ENCODE measurements at places on chromosomes 16 and 17.

DNA sequence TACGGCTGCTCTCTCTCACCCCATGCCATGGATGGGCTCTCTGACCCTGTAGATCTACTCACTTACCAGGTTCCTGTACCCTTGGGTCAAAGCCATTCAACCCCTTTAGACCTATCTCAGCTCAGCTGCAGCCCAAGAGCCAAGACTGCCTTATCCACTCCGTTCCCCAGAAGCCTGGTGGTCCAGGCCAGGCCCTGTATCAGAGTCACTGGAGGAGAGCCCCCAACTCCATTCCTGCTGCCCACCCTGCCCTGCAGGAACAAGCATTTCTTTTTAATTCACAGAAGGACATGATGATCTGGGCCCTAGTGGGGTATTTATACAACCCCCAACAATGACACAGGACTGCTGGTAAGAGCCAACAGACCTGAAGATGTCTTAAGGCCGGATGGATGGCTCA lies 76.8 kb downstream of the AIPL1 start:
- DNase-seq = no peak

- no peak for DNase-seq
These were observed 159.1 kb downstream of the HS3ST3B1 start for GRCh38 chr17:14459955-14460354.

- DNase-seq = no peak
These were observed 5.9 kb downstream of the CA5A start for GRCh38 chr16:87930456-87930855.

DNA sequence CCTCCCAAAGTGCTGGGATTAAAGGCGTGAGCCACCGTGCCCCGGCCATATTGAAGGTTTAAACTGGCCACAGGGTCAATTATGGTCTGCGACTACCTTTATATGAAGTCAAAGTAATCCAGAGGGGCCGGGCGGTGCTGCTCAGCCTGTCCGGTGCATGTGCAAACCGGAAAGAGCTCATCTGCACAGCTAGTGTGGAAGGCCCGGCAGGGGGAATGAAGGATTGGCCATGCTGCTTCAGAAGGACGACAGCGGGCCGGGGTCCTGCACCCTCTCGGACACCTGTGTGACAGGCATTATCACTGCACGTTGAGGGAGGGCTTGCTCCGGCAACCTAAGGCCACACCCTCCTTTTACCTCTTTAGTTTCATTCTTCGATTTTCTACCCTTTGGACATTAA lies 23.6 kb downstream of the TMEM204 start:
- no peak for DNase-seq

DNA sequence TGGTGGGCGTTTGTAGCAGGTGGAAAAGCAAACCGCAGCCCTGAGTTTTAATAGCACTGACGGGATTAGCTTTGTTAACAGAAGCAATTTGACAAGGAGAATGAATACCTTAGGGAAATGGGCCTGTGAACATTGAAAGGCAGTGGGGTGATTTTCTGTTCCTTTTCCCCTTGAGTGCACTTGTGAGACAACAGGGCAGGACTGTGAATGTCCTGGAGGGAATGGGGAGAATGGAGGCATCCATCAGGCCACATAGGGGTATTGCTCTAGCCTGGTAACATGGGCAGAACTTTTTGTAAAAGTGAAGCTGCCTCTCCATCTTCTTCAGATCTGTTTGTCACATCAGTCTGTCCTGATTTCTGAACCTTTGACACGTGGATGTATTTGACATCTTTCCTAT lies 26.2 kb downstream of the USP43 start:
- DNase-seq = no peak

GRCh38 chr17:52737071-52737470 lies 578.6 kb upstream of the CA10 start:
- no peak for DNase-seq

DNA sequence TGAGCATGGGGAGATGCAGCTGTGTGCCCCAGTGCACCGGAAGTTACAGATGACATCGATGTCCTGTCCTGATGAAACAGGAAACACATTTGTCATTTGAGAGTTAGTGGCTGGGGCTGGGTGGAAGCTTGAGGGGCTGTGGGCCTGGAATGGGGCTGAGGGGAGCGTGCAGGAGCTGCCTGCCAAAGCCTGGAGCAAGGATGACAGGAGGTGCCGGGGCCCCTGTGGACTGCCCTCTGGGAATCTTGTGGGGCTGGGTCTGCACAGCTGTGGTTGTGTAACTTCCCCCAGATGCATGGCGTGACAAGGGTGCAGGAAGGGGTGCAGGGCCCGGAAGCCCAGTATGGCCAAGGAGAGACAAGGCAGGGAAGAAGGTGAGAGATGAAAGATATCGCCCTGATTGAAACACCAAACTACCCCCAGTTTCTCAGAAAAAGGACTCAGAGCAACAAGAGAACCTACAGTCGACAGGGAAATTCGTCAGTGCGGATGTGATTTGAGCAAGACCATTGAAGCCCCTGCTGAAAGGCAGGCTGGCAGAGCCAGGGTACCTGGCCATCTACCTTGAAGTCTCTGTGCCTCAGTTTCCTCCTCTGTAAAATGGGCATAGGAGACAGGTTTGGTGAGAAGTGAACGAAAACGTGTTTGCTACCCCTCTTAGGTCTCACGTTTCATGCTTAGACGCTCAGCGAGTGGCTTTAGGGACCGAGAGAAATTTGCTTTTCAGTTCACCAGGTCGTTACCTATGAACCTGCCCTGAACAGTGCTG lies 8.8 kb downstream of the MMP25 start:
- peak; percentile 80 for DNase-seq

- no peak for DNase-seq
These were observed 60.5 kb upstream of the CLEC3A start for GRCh38 chr16:77961814-77962213.

DNA sequence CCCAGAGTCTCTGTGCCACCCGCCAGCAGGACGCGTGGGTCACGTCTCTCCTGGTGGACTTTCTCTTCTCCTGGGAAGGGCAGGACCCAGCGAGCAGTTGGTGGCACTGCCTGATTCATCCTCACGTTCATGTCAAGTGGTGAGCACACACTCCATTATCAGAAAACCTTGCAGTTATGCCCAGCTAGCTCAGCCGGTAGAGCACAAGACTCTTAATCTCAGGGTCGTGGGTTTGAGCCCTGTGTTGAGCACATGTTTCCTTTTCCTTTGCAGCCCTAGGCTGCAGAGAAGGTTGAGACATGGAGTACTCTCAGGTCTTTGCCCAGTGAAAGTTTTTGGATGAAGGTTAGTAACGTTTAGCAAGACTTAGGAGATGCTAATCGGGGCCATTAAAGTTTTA lies 8.0 kb downstream of the OR1F1 start:
- no peak for DNase-seq

- DNase-seq = no peak
These were observed 12.8 kb downstream of the CAVIN1 start for GRCh38 chr17:42410319-42410685.

DNA sequence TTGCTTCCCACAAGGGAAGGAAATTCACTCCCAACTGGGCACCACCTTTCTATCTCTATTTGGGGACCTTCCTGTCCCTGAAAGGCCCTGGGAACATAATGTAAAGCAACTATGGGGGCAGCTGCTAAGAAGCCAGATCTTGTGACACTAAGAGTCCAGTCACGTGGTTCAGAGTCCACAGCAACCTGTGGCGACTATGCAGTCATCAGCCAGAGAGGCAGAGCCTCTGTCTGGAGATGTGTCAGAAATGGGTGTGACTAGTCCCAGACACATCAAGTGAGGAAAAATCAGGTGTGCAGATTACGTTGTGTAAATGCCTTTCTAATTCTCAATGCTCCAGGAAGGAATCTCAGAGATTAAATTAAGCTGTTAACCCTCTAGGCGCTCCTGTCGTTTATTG lies 26.6 kb upstream of the SKAP1 start:
- peak; percentile 61 for DNase-seq

DNA sequence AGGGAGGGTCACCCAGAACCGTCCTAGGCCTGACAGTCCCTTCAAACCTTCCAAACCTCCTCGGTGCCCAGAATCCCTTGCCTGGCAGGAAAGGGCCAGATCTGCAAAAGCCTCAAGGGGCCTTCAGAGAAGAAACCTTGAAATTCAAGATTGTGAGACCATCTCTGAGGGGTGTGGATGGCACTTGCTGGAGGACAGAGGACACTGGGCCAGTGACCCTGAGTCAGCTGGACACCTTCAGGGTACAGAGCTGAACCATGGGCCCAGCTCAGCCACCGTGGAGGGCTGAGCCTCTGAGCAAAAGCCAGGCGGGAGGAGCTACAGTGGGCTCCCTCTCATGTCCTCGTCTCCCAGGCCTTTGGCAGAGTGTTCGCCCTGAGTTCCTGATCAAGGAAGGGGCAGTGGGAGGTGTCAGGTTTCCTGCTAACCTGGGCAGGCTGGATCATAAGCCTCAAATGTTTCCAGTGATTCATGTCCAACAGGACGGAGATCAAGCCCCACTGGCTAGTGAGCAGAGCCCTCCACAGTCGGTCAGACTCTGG lies 3.0 kb downstream of the PDILT start:
- DNase-seq = no peak

- DNase-seq = peak; percentile 37
These were observed 42.8 kb upstream of the GSE1 start for GRCh38 chr16:85570213-85570734.

GRCh38 chr17:50093807-50094206 lies 1.3 kb upstream of the PDK2 start:
- no peak for DNase-seq

- DNase-seq = no peak
These were observed 455.6 kb downstream of the HS3ST3B1 start for GRCh38 chr17:14756479-14756878.

DNA sequence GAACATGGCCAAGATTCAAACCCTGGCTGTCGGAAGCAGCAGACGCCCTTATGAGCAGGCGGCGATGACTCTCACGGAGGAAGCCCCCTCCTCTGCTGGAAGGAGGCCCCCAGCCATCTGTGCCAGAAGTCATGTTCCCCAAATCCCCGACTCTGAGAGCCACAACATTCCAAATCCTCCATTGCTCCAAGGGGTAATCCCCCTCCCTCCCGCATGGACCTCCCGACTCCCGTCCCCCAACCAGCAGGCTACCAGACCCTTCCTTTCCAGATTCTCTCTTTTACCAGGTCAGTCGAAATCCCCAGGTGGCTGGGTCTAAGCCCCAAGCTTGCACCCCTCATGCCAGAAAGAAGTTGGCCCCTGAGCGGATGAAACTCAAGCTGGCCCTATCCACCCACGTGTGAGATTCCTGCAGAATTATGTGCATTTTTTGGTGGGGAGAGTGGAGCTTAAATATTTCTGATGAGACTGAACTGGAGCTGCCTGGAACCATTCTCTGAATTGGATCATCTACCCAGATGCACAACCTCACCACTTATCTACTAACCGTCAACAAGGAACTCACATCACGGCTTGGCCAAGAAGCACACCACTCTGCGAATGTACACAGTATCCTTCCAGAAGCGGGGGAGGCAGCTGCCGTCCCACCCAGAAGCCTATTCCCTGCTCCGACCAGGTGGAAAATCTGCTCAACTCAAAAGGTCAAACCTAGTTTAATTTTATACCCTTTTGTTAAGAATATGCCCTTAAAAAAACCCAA lies 283.5 kb downstream of the C16orf95 start:
- DNase-seq = no peak

DNA sequence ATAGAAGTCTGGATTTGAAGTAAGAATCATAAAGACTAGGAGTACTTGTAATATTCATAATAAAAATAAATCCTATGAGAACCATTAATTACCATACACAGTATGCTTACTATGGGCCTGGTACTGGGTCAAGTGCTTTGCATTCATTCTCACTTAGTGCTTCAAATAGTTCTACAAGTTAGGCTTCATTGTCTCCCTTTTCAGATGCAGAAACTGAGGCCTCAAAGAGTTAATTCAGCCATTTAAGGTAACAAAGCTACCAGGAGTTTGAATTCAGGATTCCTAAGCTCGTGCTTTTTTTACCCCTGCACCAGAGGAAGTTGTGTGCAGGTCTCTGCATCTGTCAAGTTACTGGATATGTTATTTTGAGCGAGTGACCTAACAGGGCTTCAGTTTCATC lies 1098.4 kb upstream of the EEF2KMT start:
- no peak for DNase-seq

GRCh38 chr16:67028696-67029253 lies at the start of gene CBFB:
Gene CBFB (plus strand): TSS chr16:67029149. CDS start chr16:67029408, 259 bp downstream.
- DNase-seq = peak; percentile 95

- no peak for DNase-seq
These were observed 6.2 kb upstream of the TMEM92 start for GRCh38 chr17:50268026-50268425.

DNA sequence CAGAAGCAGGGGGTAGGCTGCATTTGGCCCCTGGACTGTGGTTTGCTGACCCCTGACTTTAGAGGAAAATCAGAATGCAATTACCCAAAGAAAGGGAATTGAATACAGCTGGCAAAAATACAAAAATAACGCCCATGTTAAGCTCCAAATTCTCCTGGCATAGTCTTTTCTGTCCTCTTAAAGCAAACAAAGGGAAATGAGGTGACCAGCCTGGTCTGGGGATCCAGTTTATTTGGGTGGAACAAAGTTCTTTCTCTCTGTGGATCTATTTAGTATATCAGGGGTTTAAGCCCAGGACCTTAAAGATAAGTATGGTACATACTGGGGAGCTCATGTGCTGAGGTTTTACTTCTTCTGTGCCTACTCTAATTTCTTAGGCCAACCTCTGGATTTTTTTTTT lies 23.5 kb downstream of the DNAJA2 start:
- DNase-seq = no peak

- DNase-seq = no peak
These were observed 5.1 kb downstream of the KIF18B start for GRCh38 chr17:44942456-44942855.

GRCh38 chr16:30379158-30379783 lies 3.1 kb downstream of the SEPTIN1 start:
- DNase-seq = no peak

DNA sequence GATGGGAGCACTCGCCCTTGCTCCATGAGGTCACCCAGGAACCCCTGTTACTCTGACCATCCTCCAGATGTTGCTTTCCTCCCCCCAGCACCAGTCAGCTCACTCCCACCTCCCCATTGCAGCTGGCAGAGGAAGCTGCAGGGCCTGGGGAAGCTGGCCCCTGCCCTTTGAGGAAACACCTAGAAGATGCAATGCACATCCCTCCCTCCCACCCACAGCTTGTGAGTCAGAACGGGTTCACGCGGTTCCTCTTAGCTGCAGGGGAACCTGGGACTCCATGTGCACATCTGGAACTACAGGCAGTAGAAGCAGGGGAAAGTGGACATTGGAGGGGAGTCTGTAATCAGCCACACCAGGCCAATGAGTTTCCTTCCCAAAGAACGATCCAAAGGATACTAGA lies 96.9 kb downstream of the KATNIP start:
- DNase-seq = no peak

- no peak for DNase-seq
These were observed 49.6 kb downstream of the MRC2 start for GRCh38 chr17:62676952-62677596.

Measured in activated CD8-positive, alpha-beta T cell treated with anti-CD3 and anti-CD28 coated beads, Interleukin-2, amount 10 ng/mL, durations not matched to agents 7 days and 5 days (primary cell).